ENCODE measurements at places on chromosomes 7 and 10.

DNA sequence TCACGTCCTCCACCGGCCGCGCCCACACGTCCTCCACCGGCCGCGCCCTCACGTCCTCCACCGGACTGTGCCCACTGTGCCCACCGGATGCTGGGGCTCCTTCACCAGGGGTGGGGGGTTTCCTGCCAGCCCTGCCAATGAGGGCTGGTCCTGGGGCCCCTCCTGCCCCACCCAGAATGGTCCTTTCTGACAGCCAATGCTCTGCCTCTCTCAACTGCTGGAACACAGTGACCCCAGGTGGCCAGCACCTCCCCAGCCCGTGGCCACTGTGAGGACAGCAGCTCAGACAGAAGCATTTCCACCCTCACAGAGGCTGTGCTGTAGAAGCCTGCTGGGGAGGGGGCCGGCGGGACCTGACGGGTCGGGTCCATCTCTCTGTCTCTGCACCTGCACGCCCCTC, 90.1 kb upstream of the DNAAF5 start:
- DNase-seq, result peak; percentile 54

- no peak for DNase-seq
Observed at GRCh38 chr7:17307969-17308648, 9.7 kb downstream of the AHR start.

- DNase-seq, result peak; percentile 14
Observed at GRCh38 chr10:112650588-112651030, 203.6 kb downstream of the VTI1A start.

GRCh38 chr10:24791084-24791726, 67.5 kb upstream of the ARHGAP21 start:
- DNase-seq, result no peak

- no peak for DNase-seq
Observed at GRCh38 chr7:36279200-36279925, 110.3 kb upstream of the ANLN start.

DNA sequence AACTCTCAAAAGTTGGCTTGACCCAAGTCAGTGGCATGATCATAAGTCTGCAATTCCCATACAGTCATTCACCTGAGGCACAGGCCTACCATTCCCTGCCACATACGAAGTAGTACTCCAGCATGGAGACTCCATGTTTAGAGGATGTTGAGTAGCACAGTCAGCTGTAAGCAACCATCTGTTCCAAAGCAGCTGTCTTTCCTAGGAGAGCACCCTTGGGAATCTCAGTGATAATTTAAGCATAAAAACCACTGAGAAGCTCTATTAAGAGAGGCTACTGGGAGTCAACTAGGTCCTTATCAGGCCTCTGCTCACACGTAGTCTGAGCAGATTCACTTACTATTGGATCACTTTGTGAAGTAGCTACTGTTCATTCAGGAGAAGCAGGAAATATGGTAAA, 61.6 kb upstream of the UNC5B start:
- no peak for DNase-seq

GRCh38 chr10:62669341-62669740, 135.2 kb upstream of the ADO start:
- DNase-seq, result no peak

DNA sequence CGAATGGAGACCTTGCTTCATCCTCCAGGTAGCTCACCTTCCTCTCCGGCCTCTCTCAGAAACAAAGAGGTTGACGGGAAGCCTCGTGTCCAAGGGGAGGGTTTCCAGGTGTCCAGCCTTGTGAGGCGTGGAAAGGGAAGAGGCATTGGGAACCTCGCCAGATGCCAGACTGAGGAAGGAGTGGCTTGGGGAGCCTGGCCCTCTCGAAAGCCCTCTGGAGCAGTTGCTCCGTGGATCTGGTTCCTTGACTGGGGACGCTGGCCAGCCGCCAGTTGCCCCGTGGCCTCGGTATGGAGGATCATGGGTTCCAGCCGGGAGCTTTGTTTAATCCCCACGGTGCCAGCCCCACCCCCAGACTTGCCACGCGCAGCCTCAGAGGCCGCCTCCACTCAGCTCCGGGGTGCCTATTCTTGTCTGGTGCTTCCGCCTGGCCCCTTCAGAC, 30.3 kb upstream of the SUN1 start:
- DNase-seq, result no peak

DNA sequence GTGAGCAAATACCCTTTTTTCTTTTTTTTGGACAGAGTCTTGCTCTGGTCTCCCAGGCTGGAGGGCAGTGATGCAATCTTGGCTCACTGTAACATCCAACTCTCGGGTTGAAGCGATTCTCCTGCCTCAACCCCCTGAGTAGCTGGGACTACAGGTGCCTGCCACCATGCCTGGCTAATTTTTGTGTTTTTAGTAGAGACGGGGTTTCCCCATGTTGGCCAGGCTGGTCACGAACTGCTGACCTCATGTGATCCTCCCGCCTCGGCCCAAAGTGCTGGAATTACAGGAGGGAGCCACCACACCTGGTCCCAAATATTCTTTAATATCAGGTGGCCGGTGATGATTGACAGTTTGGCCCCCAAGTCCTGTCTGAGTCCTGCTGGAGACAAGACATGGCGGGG, 6.6 kb downstream of the LAT2 start:
- no peak for DNase-seq

DNA sequence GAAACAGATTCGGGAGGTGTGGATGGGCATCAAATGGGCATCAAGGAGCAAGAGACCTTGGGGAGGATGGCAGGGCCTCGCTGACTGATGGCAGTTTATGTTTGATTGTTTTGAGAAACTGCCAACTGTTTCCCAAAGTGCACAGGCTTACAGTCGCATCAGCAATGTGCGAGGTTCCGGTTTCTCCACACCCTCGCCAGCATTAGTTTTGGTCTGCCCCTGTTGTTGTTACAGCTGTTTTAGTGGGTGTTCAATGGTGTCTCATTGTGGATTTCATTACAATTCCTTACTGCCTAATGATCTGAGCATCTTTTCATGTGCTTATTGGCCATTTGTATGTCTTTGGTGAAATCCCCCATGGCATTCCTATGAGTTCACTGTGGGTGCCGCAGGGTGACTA, 24.4 kb downstream of the AKR1E2 start:
- peak; percentile 39 for DNase-seq

DNA sequence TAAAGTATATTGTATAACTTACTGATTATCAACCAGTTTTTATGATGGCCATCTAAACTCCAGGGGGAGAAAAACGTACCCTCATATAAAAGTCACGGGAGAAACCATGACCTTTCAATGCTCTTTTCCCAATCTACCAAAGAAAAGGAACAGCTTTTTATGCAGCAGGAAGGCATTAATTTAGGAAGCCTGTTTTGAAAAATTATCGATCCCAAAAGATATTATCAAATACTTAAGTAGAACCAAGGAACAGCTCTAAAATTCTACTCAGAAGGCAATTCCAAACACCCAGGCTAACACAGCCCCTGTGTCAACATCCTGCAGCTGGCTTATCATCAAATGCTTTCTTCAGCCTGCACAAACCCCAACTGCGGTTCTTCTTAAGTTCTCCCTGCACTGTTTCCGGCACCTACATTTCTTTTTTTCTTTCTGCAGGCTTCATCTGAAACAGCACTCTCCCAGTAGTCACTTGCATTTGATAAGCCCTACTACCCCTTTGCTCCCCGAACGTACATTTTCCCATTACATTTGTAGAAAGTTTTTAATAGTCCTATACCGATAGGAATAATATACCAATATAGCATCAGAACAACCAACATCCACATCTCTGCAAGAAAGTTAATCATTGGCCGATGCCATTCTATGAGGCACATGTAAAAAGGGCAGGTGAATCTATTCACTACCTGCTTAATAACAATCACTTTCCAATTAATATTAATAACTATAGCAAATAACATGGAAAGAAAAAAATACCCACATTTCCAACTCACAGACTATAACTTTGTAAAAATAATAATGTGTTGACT, 47.9 kb downstream of the PIP4K2A start:
- no peak for DNase-seq

DNA sequence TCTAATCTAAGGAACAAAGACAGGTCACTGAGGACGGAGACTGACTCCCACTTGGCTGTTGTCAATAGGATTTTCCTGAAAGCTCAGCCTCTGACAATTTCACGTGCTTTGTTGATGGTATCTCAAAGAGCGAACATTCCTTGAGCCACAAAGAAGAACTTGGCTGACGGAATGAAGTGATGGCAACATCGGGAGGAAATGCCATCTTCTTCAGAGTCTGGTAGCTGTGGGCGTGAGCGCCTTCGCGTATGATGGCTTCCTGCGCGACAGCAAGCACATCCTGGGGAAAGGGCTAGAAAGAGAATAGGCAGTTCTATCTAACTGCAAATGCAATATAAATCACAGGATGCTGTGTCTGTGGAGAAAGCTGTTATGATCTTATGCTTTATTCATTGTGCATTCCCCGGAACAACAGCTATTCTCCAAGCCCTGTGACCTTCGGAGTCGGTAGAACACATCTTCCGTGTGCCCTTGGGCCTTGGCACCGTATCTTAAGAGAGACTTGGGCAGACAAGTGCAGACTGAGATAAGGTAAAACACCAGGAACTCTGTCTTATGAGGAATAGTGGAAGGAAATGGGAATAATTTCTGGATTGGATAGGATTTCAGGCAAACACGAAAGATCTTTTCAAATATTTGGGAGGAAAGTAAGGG, 19.6 kb upstream of the GTPBP4 start:
- no peak for DNase-seq

- DNase-seq, result no peak
Observed at GRCh38 chr10:89263531-89263930, 12.0 kb upstream of the LIPA start.

- DNase-seq, result no peak
Observed at GRCh38 chr7:130488392-130489139, 3.3 kb upstream of the MEST start.

GRCh38 chr7:34655384-34655783, 2.6 kb upstream of the NPSR1 start:
- no peak for DNase-seq

DNA sequence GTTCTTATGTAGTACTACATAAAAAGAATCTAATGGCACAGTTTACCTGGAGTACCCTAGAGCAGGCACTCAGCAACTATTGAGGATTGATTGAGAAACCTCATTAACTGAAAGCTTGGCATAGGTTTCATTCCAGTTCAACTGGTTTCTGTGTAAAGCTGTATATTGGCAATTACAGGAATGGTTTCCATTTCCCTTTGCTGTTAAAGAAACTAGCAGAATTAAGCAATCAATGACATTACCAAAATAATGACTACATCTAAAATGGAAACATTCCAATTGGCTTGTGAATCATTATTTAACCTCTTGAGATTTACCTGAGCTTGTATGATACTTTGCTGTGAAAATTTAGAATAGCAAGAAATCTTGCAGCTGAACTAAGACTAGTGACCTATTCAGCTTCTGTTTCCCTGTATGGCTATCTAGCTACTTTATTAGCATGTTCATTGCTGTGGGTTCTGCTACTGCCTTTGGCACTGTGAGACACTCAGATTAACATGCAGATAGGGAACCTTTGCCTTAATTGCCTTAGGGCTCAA, 33.5 kb upstream of the CADPS2 start:
- DNase-seq, result no peak

GRCh38 chr10:116850058-116850611, 836 bp downstream of the ENO4 start:
- no peak for DNase-seq

- DNase-seq, result no peak
Observed at GRCh38 chr10:127354992-127355391, 158.6 kb upstream of the INSYN2A start.

DNA sequence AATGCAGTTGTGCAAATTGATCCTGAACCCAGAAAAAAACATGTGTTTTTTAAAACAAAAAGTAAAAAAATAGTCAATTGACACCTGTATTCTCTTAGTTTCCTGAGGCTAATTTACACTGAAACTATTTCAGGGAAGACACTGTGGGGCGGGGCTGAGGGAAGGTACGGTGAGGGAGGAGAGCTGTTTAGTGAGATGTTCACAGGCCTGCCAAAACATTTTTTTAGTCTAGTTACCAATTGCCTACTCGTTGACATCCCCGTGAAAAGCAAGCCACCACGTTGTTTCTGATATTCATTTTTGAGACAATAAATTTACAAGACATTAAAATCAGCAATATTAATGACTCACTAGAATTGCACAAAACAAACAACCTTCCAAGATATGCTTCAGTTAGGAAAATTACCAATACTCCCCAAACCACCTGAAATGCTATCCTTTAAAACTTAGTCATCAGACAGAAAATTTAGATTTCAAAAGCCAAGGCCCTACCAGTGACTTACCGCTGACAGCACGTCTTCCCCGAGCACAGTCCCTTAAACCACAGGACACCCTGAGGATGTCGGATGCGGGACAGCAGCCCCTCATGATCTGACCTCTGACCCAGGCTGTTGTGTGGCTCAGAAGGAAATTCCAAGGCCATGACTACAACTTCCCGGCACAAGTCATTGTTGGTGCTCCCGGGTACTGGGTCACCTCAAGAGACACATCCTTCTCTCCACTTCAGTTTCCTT, 279.2 kb downstream of the PRPF18 start:
- DNase-seq, result no peak

DNA sequence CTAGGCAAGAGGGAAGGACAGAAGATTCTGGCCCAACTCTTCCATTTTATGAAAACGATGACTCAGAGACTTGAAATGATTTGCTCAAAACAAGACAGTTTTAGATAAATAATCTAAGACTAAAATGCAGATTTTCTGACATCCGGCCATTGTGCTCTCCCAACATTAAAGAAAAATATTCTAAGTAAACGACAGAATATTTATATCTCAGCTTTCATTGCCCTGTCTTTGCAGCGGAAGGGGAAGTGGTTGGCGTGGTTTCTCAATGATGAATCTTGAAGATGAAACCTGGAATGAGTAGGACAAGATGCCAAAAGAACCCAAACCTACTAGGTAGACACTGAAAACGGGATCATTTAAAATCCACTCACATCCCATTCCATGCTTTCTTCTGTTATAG, 28.9 kb upstream of the NPY start:
- DNase-seq, result no peak

GRCh38 chr10:38102880-38103279, 8.7 kb downstream of the ZNF37A start:
- no peak for DNase-seq

DNA sequence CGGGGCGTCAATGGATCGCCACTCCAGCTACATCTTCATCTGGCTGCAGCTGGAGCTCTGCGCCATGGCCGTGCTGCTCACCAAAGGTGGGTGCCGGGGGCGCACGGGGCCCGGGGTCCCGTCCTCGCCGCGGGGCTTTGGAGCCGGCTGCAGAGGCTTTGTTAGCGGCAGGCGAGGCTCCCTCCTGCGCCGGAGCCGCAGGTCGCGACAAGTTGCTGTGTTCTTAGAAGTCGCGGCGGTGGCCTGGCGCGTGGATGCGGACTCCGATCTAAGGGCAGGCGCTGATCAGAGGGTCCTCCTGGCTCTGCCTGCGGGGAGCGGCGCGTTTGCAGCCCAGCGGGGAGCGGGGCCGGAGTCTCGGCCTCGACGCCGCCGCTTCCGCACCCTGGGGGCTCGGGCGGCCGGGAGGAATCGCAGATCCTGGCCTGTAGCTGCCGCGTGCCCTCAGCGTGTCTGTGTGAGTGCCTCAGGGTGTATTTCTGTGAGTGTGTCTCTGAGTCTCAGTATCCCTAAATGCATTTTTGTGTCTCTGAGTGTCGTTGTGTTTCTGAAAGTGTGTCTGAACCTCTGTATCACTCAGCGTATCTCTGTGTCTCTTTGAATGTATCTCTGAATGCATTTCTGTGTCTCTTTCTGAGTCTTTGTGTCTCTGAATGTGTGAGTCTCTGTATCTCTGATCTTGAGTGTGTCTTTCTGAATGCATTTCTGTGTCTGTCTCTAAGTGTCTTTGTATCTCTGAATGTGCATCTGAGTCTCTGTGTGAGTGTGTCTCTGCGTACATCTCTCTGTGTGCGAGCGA, 766 bp downstream of the BAMBI start:
- DNase-seq, result no peak
